ENCODE measurements at places on chromosomes 13 and 19. TPM values are rescaled to one million over a fixed set of nuclear protein-coding genes. Genes with fewer than 3 reads are reported as not detected.
A peak's percentile ranks its signal among the peaks of the same experiment; 100 is the strongest.

DENND1C gene
- 105 TPM for total RNA-seq

LGALS14 gene
- not detected for total RNA-seq

- no peak for DNase-seq
Measured at GRCh38 chr13:111044087-111044830, 70.9 kb upstream of the ARHGEF7 start.

DNA sequence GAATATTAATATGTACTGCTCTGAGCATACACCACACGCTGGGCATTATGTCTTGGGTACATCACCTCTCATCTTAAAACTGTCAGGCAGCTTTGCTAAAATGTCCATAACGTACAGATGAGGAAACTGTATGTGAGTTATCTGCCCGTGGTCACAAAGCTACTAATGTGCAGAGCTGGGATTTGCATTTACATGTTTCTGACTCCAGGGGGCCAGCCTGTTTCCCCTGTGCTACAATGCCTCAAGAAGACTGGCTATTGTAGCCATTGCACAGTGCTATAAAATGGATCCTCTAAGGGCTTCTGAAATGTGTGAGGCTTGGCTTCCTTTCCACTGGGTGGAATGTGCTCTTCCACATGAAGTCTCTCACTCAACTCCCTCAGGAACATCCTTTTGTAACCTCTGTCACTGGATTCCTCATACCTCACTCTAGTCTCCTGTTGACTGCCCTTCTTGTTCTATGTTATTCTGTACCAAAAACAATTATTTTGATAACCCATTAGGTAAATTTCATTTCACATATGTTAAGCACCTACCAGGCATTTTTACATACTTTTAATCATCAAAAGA, 95.6 kb upstream of the HTR2A start:
- DNase-seq, result no peak

SIGLEC9 gene
- total RNA-seq, result 2.4 TPM

- DNase-seq, result no peak
Measured at GRCh38 chr13:114088234-114088633, 44.2 kb downstream of the RASA3 start.

GRCh38 chr13:34570698-34571353, 371.2 kb upstream of the NBEA start:
- no peak for DNase-seq

GRCh38 chr19:35362261-35363000, 4.2 kb downstream of the FFAR3 start:
- DNase-seq, result no peak

MEF2B gene
- 3.9 TPM for total RNA-seq

- no peak for DNase-seq
Measured at GRCh38 chr19:33784432-33784831, 12.2 kb upstream of the KCTD15 start.

POU2F2 gene
- 85.0 TPM for total RNA-seq

DNA sequence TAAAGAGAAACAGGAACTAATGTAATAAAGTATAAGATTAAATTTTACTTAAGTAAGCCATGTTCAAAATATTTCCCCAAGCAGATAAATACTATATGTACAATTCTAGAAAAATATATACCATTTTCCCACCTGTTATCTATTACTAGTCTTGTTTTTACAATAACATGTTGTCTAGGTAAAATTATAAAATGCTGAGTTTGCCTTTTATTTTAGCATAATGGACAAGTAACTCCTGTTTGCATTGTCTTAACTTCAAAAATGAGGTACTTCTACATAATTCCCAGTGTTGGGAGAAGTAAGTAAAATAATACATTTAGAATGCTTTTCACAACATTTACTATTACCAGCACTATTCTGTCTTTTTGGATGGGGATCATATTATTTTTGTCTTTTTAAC, 800.5 kb downstream of the SLITRK6 start:
- DNase-seq, result no peak

DNA sequence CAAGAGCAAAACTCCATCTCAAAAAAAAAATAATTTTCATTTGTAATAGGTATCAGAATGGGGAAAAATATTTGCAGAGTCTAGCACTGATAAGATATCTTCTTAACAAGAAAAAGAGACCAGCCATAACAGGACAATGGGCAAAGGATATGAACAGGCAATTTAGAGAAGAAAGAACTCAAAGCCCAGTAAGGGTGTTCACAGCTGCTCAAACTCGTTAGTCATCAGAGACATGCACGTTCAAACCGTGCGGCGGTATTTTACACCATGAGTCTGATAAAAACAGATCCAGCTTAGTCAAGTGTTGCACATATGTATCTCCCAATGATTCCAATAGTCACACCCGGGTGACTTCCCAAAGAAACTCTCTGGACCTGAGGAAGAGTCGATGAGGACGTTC, 13.7 kb upstream of the NCCRP1 start:
- DNase-seq, result no peak

DNA sequence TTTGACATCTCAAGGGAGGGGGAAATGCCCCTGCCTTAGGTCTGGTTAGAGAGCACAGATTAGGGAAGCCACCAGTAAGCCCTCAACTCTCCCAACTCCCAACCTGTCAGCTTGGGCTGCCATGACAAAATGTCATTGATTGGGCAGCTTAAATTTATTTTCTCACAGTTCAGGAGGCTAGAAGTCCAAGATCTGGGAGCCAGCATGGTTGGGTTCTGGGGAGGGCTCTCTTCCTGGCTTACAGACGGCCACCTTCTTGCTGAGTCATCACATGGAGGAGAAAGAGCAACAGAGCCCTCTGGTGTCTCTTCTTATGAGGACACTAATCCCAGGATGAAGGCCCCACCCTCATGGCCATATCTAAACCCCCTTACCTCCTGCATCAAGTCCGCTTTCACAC, 24.2 kb downstream of the C19orf12 start:
- DNase-seq, result peak; percentile 79

ZNF98 gene
- total RNA-seq, result not detected
